ENCODE measurements at places on chromosomes 5 and 9.
A peak's percentile ranks its signal among the peaks of the same experiment; 100 is the strongest.

DNA sequence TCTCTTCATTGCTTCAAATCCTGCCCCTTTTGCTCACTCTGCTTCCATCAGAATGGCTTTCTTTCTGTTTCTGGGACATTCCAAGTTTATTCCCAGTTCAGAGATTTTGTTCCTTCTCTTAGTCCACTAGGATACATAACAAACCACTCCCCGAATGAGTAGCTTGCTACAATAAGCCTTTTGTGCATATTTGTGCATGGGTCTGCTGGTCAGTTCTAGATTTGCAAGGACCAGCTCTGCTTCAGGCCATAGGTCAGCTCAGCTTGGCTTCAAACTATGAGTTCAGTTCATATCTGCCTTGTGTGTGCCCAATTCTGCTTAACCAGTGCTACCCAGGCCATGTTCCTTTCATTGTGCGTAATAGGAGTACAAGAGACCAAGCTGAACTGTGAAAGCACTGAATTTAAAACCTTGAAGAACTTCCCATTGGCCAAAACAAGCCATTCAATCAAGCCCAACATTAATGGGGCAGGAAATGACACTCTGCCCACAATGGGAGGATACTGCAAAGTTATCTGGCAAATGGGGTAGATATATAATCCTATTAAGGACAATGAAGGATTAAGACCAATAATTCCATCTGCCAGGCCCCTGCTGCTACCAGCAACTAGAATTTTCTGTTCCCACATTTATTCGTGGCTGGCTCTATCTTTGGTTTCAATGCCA lies 328.8 kb downstream of the PRELID2 start:
- DNase-seq = no peak

GRCh38 chr9:73167614-73168013 lies 15.9 kb downstream of the ANXA1 start:
- no peak for DNase-seq

GRCh38 chr5:154791535-154791934 lies 36.4 kb downstream of the LARP1 start:
- DNase-seq = no peak

- no peak for DNase-seq
Observed at GRCh38 chr5:62199792-62200716, 106.0 kb upstream of the KIF2A start.

DNA sequence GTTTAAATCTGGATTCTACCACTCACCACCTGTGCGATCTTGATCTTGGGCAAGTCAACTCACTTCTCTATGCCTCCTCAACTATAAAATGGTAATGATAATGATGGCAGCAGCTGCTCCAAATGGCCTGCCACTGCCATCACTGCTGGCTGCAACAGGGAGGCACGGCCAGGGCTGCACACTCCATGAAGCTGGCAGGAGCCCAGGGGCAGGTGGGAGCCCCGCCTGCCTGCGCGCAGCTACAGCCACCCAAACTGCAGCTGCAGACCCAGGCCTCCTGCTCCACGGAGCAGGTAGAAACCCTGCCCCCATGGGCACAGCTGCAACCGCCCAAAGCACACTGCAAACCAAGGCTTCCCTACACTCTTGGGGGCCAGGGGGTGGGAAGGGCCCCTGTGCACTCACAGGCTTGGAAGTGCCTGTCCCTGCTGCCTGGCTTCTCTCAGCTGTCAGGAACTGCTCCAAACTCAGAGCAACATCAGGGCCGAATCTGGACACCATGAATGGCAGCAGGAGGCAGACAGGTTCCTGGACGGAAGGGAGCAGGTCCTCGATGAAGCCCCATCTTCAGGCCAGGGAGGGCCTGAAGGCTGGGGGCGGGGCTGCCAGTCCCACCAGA lies 57.6 kb downstream of the PRELID2 start:
- no peak for DNase-seq

- peak; percentile 35 for DNase-seq
Observed at GRCh38 chr5:173573126-173573960, 43.1 kb downstream of the BOD1 start.

- no peak for DNase-seq
Observed at GRCh38 chr5:101278917-101279316, 375.8 kb upstream of the ST8SIA4 start.
